ENCODE measurements at places on chromosomes 4 and X.

GRCh38 chr4:150784305-150784704 lies 202.4 kb downstream of the MAB21L2 start:
- DNase-seq = no peak

- no peak for DNase-seq
These were observed 11.8 kb downstream of the TCEAL1 start for GRCh38 chrX:103640401-103641155.

DNA sequence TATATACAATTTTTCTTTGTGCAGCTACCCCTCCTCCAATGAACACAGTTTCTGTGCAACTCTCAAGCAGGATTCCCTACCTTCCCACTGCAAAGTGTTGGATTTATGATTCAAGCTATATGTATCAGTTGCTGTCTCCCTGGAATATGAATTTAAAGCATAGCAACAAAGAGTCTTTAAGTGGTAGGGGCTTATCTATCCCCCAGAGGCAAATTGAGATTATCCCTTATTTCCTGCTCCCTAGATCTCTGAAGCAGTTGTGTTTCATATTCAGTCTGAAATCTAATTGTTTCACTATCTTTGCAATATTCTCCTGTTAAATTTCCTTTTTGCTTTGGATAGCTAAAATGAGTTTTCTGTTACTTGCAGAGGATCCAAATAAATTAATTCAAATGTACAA lies 263.0 kb downstream of the IQCM start:
- no peak for DNase-seq

DNA sequence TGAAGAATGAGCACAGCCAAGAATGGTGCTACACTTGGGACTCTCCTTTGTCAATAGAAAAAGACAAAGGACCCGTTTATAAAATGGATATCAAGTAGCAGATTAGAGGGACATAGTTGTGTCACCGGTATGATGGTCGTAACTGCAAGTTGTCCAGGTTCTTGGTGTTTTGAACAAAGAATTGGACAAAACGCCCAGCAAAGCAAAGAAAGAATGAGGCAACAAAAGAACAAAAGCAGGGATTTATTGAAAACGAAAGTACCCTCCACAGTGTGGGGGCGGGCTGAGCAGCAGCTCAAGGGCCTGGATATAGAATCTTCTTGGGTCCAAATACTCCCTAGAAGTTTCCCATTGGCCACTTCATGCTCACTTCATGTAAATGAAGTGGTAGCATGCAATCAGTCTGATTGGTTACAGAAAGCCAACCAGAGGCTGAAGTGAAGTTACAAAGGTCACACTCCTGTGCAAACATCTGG lies 54.7 kb downstream of the SHROOM3 start:
- DNase-seq = no peak

DNA sequence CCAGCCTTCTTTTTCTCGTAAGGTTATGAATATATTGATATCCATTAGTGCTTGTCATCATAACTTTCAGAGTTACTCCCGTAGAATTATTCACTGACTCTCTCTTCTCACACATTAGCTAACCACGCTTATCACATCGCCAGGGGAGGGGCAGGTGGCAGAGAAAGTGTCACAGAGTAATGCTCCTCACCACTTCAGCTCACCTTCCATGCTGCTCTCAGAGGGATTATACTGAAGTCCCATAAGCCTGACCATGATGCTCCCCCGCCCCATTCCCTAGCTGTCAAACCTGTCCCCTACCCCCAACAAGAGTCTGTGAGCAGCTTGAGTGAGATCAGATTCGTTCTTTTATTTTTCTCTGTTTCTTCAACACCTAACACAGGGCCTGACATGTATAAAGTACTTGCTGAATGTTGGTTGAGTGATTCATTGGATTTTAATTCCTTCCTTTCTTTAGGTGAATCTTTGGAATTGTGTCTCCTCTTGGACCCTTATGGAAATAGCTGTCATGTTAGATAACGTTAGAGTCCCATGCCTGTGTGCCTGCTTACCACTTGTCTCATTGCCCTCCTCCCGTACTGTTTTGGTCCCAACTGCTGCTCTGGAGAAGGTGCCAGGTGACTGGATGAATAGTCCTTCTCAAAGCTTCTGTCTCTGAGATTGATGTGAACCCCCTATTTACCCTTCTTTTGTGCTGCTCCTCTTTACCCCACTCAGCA lies 55.1 kb downstream of the RS1 start:
- DNase-seq = no peak

DNA sequence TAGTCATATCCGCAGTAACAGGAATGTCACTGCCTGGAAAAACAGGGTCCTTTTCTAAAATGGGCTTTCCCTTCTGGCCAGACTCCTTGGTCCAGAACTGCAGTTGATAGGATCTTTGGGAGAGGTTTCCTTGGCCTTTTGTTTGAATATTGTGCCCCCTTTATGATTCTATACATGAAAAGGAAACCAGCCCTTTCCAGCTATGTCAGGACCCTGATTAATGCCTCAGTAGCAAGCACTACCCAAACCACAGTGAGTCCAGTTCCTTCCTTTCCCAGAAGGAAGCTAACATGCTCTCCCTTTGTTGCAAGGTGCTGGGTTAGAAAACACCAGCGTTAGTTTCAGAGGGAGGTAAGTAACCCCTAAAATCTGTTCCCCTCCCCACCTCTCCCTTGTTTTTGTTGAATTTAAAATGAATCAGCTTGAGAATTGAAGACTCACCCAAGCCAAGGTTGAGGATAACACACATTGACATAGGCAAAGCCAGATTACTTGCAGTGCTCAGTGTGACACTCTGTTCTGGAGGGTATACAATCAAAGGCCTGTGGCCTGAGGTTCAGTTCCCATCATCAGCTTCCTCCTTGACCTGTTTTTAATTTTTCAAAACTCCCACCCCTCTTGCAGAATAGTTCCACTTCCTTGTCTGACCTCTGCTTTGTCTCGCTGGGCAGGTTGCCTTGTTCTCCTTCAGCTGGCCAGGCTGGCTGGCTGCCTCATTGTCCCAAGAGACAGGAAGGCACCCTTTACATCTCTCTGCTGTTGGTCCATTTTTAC lies 87.6 kb upstream of the PLAC1 start:
- no peak for DNase-seq

DNA sequence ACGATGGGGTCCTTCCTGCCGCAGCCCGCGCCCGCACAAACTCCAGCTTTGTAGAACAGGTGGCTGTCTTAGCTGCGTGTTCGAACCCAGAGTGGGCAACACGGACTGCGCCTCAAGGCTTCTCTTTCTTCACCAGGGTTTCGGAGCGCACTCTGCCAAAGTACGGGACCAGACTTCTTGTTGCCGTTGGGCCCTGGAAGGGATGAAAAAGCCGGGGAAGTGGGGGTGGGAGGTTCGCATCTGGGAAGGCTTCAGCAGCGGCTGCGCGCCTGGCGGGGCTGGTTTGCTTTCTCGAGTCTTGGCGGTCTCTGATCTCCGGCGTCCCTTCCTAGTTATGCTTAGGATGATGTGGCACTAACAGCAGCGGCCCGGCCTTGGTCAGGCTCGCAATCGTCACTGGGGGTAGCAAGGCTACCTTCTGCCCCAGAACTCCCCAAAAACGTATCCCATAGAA lies 673 bp downstream of the PARM1 start:
- DNase-seq = no peak

DNA sequence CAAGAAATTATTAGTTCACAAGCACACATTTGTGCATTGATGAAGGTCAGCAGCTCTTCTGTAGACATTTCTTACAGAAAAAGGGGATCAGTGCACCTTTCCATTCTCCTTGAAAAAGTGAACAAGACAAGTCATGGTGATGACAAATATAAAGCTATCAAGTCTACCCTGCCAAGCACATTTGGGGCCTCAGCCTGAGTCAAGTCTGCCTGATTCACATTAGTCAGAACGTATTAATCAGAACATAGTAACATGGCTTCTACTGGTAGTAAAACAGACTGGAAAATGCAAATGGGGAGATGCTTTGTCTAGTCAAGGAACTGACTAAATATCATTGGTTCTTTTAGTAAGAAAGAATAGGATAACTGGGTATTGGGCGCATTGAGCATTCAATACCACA lies 2305.1 kb downstream of the PCDH7 start:
- no peak for DNase-seq

DNA sequence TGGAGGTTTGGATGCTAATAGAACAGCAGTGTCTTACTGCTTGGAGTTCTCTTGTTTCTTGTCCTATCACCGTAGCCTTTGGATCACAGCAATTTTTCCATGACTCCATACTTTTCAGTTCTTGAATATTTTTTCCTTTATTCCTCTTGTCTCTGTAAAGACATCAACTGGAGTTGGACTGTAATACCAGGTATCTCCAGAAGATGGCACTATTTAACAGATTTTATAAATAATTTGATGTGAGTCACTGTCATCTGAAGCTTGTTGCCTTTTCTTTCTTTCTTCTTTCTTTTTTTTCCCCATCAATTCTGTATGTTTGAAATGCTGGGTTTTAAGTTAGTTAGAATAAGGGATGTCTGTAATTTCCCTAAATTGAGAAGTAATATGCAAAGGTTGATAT lies 24.1 kb downstream of the HPRT1 start:
- no peak for DNase-seq

DNA sequence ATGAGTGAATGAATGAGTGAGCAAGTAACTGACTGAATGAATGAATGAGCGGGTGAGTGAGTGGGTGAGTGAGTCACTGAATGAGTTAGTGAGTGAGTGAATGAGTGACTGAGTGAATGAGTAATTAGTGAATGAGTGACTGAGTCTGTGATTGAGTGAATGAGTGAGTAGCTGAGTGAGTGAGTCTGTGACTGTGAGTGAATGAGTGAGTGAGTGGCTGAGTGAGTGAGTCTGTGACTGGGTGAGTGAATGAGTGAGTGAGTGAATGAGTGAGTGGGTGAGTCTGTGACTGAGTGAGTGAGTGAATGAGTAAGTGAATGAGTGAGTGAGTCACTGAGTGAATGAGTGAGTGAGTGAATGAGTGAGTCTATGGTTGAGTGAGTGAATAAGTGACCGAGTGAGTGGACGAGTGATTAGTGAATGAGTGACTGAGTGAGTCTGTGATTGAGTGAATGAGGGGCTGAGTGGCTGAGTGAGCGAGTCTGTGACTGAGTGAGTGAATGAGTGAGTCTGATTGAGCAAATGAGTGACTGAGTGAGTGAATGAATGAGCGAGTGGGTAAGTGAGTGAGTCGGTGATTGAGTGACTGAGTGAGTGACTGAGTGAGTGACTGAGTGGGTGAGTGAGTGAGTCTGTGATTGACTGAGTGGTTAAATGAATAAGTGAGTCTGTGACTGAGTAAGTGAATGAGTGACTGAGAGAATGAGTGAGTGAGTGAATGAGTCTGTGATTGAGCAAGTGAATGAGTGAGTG lies 223.0 kb upstream of the PSAPL1 start:
- DNase-seq = no peak

GRCh38 chr4:55817691-55818090 lies 1.9 kb upstream of the EXOC1L start:
- DNase-seq = no peak

GRCh38 chrX:13357925-13358324 lies 38.1 kb upstream of the ATXN3L start:
- no peak for DNase-seq

- DNase-seq = no peak
These were observed 27.8 kb downstream of the TCEAL1 start for GRCh38 chrX:103656617-103657016.

DNA sequence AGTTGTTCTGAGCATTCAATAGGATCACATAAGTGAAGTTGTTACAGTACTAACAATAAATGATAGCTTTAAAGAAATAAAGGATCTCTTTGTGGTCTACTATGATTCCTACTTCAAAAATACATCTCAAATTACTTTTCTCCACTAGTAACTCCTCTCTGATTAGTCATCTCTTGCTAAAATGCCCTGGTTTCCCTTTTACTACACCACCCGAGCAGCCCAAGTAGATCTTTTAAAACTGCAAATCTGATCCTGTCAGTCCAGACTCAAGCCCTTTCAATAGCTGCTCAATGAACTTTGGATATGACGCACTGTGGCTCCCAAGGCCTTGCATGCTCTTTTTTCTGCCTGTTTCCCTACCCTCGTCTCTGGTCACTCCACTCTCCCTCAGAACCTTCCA lies 97.5 kb downstream of the MAOA start:
- DNase-seq = no peak

DNA sequence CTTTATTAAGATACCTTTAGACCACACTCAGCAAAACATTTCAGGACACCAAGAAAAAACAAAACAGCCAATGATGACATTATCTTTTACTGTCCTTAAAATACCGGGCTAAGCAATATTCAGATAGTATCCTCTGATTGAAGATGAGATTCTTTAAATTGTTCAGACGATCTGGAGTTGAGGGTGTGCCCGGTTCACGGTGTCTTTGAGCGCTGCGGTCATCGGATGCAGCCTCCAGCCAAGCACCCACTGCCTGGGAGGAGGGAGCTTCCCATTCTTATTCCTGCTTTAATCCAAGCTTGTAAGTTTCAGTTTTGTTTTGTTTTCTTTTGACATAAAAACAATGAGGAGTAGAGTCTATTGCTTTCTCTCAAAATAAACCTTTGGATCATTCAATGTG lies 14.1 kb downstream of the FAM149A start:
- DNase-seq = no peak

- no peak for DNase-seq
These were observed 44.9 kb upstream of the BEND4 start for GRCh38 chr4:42197341-42197740.

Data from stimulated activated CD8-positive, alpha-beta memory T cell treated with anti-CD3 and anti-CD28 coated beads, Interleukin-4, amount 100 ng/mL, for 4 hours (primary cell).